ENCODE measurements at places on chromosomes 2 and 18.
A peak's percentile ranks its signal among the peaks of the same experiment; 100 is the strongest.

GRCh38 chr2:195602687-195603086, 54.3 kb upstream of the SLC39A10 start:
- no peak for ATAC-seq

DNA sequence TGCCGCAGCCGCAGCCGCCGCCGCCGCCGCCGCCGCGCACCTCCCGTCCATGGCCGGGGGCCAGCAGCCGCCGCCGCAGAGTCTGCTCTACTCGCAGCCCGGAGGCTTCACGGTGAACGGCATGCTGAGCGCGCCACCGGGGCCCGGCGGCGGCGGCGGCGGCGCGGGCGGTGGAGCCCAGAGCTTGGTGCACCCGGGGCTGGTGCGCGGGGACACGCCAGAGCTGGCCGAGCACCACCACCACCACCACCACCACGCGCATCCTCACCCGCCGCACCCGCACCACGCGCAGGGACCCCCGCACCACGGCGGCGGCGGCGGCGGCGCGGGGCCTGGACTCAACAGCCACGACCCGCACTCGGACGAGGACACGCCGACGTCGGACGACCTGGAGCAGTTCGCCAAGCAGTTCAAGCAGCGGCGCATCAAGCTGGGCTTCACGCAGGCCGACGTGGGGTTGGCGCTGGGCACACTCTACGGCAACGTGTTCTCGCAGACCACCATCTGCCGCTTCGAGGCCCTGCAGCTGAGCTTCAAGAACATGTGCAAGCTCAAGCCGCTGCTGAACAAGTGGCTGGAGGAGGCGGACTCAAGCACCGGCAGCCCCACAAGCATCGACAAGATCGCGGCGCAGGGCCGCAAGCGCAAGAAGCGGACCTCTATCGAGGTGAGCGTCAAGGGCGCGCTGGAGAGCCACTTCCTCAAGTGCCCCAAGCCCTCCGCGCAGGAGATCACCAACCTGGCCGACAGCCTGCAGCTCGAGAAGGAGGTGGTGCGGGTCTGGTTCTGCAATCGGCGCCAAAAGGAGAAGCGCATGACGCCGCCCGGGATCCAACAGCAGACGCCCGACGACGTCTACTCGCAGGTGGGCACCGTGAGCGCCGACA, 2.4 kb downstream of the POU3F3 start:
- peak; percentile 68 for ATAC-seq

DNA sequence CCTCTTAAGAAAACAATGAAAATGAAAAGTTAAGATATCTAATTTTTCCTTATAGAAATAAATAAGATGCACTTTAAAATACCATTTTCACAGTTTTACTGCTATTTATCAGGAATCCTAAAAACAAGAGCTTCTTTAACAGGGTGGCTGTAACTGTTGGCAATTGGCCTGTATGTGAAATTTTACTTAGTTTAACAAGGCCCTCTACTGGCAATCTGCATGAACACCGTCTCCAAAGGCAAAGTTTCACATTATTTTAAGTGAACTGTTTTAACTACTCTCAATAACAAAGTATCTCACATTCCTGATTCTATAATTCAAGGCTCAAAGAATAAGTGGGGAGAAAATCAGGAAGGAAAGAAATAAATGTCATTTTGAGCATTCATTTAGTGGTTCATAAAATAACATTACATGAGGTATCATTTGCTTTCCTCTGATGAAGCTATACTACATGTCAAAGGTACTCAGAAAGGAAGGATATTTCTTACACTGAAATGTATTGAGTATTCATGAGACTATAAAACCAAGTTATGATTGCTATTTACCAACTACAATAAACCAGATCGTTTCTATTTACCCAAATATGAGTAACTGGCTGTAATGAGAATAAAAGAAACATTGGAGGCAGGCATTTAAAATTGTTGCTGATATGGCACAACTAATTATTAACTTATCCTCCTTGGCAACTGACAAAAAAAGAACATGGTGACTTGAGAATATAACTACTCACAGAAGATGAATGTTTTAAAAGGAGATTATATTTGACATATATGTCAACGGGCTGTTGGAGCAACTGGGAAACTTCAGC, 7.0 kb downstream of the NCKAP5 start:
- ATAC-seq, result no peak

DNA sequence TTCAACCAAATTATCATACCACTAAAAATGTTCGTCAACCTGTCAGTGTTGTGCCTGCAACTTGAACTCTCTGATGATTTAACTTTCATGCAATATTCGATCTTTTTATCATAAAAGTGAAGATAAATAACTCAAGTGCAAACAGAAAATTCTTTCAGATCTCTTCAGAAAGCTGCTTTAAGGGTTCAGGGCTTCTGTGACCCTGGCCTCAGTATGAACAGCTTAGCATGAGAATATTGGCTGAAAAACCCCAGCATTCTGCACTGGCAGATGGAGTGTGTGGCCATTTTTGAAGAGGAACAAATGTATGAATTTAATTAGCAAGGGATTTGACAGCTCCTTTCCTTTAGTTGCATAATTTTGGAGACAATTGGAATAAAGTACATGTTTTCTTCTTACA, 851.4 kb upstream of the SOX11 start:
- no peak for ATAC-seq

- ATAC-seq, result no peak
These were observed 22.5 kb downstream of the CYRIA start for GRCh38 chr2:16643099-16643498.

DNA sequence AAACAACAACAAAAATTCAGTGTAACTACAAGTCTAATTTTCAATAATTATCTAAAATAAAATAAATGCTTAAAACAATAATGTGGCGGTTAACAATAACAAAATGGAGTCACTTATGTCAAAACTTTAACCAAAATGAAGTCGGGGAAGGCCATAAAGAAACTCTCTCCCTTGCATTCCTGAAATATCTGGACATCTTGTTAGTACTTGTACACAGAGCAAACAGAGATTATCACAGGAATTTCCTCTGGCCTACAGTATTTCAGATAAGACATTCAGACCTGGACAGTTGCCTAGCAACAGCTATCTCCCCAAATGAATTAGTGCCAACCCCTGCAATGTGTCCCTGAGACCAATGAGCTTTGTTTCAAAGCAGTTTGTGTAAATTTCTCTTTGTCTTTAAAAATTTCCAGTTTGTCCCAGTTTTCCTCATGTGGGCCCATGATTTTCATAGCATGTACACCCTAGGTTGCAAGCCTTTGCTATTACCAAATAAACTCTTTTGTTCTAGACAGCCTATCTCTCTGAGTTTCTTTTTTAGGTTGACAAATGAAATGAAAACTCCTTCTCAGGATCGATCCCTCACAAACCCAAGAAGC, 68.6 kb downstream of the EXOC6B start:
- ATAC-seq, result no peak

GRCh38 chr18:75135158-75135725, 73.7 kb downstream of the PTGR3 start:
- ATAC-seq, result no peak

GRCh38 chr2:181457741-181458425, 697 bp downstream of the ITGA4 start:
- ATAC-seq, result peak; percentile 62

GRCh38 chr2:28906376-28906775, 11.9 kb downstream of the WDR43 start:
- ATAC-seq, result no peak

DNA sequence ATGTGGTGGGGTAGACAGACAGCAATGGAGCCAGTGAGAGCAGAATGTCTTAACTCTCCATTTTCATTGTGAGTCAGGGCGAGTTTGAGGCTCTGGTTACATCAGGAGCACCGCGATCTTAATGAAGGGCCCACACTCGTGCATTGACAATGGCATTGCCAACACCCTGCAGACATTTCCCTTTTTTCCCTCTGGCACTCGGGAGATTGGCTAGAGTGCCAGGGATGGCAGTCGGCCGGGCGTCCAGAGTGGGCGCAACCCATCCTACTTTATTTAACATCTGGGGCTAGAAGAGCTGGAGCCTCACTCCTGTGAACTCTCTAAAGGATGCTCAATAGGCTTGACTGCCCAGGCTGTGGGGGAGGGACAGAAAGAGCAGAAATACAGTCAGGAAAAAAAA, 9.7 kb downstream of the PROKR1 start:
- no peak for ATAC-seq

GRCh38 chr18:65146482-65147021, 604.3 kb upstream of the CDH7 start:
- ATAC-seq, result no peak

DNA sequence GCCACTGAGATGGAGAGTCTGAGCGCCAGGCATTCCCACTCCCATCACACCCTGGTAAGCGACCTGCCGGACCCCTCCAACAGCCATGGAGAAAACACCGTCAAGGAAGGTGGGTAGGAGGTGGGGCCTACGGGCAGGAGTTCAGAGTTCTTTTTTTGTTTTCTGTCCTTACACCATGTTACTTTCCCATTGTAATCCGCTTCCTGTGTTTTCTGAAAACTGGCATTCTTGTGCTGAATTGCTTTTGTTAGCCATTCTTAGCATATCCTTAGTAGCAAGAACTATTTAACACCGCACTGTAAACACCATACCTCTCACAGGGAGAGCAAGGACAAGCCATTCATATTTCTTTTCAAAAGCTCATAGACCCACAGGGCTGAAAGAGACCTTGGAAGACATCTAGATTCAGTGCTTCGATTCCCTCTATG, 46.2 kb downstream of the UNC80 start:
- no peak for ATAC-seq

DNA sequence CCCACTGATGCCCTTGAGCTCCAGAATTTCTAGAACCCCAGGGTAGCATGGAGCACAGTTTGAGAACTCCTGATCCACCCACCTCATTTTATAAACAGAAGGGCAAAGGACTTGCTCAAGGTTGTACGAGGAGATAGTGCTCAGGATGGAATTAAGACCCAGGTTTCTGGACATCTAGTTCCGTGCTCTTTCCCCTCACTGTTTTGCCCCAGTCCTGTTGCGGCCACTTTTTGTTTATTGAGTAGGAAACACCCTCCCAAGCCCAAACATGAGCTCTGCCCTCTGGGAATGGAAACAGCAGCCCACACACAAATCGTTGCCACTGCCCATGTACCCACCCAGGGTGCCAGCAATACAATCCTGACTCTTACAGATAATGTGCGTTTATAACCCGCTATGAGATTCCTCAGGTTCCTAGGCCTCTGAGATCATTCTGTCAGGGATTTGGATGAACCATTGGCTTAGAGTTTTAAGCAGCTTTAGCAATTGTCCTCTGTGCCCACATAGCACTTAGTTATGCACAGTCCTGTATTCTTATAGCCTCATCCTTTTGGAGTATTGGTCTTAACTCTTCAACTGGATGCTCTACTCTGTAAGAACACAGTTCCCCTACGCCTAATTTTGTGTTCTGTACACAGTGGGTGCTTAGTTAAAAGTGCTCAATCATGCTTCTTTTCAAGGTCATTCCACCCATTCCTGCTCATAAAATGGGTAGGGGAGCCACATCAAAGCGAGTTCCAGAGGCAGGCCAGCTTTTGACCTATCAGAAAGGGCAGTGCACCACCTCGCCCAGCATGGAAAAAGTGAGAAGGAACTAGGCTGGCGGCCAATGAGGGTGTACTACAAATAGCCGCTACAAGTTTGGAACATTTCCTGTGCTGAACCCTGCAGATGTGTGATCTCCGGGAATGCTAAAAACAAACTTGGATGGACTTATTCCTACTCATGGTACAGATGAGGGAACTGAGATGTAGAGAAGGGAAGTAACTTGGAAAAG, 60.3 kb upstream of the IGFBP2 start:
- ATAC-seq, result no peak

- no peak for ATAC-seq
These were observed 91.7 kb downstream of the DYSF start for GRCh38 chr2:71544919-71545571.

DNA sequence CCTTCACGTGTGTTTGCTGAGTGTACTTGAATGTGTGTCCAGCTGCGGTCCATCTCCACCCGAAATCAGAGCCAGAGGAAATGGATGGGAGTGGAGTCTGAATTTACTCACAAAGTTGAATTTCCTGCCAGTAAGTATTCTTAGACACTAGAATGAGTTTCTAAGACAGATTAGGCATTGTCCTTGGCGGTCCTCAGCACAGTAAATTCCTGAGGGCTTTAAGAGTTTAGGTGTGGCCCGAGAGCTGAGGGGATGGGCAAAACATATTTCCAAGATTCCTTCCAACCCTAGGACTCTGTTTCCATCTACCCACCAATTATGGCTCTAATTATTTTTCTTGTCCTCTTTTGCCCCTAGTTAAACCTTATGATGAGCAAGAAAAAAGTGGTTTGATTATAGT, 90.3 kb upstream of the PHLPP1 start:
- ATAC-seq, result no peak

- no peak for ATAC-seq
These were observed 57.2 kb upstream of the UGP2 start for GRCh38 chr2:63784461-63784860.

- ATAC-seq, result no peak
These were observed 75.0 kb downstream of the SLC66A2 start for GRCh38 chr18:79876497-79876896.

GRCh38 chr2:145622285-145622684, 1102.4 kb upstream of the ZEB2 start:
- ATAC-seq, result no peak

- no peak for ATAC-seq
These were observed 4.1 kb downstream of the LDAH start for GRCh38 chr2:20818820-20819219.

GRCh38 chr2:225288986-225289385, 110.5 kb upstream of the NYAP2 start:
- ATAC-seq, result no peak

DNA sequence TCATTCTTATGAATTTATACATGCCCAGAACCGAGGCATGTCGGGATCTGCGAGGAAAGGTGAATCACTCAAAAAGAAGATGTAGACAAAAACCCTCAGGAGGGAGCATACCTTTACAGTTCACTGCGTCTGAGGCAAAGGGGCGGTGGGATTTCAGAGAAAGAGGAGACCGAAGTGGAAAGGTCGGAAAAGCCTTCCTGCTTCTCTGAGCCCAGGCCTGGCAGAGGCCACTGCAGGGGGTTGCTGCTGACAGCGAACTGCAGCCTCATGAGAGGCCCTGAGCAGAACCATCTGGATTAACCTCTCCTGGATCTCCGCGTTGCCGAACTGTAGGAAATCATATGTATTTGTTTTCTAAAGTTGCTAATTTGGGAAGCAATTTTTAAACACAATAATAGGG, 713.1 kb upstream of the SOX11 start:
- ATAC-seq, result no peak

GRCh38 chr2:238803996-238804870, 43.7 kb upstream of the TWIST2 start:
- ATAC-seq, result no peak

DNA sequence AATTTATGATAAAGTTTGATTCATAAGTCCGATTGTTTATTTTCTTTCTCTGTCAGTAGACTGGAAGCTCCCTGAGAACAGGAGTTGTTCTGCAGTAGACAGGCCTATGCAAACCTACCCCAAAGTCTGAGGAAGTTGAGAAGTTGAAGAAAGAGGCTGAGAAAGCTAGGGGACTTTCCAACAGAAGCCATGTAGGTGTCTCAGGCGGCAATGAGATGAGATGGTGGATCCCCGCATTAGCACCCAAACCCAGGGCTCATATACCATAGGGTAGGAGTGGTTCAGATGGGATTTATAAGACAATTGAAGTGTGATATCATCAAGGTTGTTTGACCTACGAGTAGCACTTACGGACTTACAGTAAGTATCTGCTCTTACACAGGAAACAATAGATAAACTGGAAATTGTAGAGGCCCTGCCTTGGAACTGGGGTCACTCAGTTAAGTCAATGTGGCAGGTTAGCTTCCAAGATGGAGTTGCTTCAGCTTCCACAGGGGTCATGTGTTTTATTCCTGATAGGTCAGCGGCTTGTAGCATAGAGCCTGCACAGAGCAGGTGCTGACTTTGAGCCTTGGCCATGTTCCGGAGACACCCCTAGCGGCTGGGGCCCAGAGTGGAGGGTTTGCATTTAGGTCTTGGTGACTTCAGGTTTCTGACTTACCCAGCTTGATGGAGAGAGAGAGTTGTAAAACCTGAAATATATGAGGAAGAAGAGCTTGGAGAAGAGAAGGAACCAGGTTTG, 2.3 kb upstream of the PSD4 start:
- no peak for ATAC-seq
